ENCODE measurements at places on chromosomes 13 and 19. TPM values are rescaled to one million over a fixed set of nuclear protein-coding genes. Genes with fewer than 3 reads are reported as not detected.

Gene YJEFN3
- 2.6 TPM for total RNA-seq

Gene MISP
- not detected for total RNA-seq

Gene ZNF91
- 105 TPM for total RNA-seq

Gene SEMA6B
- 82.3 TPM for total RNA-seq

Gene SULT2A1
- total RNA-seq: not detected

Gene DBP
- total RNA-seq: 10.3 TPM

Gene ARHGAP33
- total RNA-seq: 6.5 TPM

Gene SHISA7
- 0.09 TPM for total RNA-seq

Gene CKM
- not detected for total RNA-seq

Gene CFD
- 0.90 TPM for total RNA-seq

Gene CYP4F12
- total RNA-seq: not detected

Gene DOCK6
- total RNA-seq: 27.5 TPM

Gene CCDC124
- 54.9 TPM for total RNA-seq

Gene ZNF808
- 13.5 TPM for total RNA-seq

Gene STOML3
- total RNA-seq: 0.21 TPM

Gene ZNF541
- total RNA-seq: not detected

Gene CYP2S1
- 2.0 TPM for total RNA-seq

Gene THSD1
- 0.74 TPM for total RNA-seq

Gene KIR2DL3
- total RNA-seq: not detected

Gene NLRP9
- total RNA-seq: not detected

Gene BEST2
- not detected for total RNA-seq

Gene ZNF587
- 30.4 TPM for total RNA-seq

Gene KLF5
- 0.84 TPM for total RNA-seq

Gene PABPC3
- 0.17 TPM for total RNA-seq

Gene KATNAL1
- 15.3 TPM for total RNA-seq

Gene RDH8
- total RNA-seq: not detected

Gene PTH2
- total RNA-seq: not detected

Gene ZNF235
- total RNA-seq: 8.1 TPM

Gene ZNF878
- total RNA-seq: 3.0 TPM
